ENCODE measurements at places on chromosomes 6 and 20.

GRCh38 chr6:168084465-168085160 is 5.6 kb upstream of the FRMD1 start:
- DNase-seq, result no peak

GRCh38 chr20:62178316-62179161 is 4.3 kb upstream of the MTG2 start:
- no peak for DNase-seq

GRCh38 chr6:72616406-72617015 is 5.4 kb upstream of the KCNQ5 start:
- peak; percentile 8 for DNase-seq

DNA sequence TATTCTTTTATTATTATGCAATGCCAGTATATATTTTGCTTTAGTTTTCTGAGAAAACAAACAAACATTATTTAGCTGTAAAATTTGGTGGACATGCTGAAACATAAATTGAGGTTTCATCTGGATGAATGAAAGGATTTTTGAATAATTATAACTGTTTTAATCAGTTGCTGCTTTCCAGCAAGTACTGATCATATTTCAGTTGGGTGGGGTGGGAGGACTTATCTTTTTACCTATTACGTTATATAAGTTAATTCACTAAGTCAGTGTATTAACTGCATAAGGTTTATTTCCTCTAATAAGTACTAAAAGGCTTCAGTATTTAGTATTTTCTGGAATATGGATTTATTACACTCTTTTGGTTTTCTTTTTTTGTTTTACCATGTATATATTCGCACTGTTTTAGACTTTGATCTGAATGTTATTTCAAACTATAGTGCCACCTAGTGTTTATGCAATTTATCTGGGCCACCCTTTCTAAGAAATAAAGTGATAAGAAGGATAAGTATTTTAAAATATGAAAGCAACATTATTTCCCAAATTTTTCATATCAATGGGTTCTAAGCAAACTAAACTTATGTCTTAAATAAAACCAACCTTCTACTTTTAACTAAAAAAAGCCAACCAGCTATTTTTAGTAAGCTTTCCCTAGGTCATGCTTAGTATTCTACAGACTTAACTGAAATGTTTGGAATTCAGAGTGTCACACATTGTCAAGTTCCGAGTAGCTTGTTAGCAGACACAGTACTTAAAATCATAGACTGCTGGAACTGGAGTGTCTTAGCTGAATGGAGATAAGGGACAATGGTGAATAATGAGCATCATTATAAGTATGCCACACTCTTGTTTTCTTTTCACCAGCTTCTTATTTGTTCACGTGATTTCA is 105.4 kb upstream of the MCHR2 start:
- peak; percentile 24 for DNase-seq

DNA sequence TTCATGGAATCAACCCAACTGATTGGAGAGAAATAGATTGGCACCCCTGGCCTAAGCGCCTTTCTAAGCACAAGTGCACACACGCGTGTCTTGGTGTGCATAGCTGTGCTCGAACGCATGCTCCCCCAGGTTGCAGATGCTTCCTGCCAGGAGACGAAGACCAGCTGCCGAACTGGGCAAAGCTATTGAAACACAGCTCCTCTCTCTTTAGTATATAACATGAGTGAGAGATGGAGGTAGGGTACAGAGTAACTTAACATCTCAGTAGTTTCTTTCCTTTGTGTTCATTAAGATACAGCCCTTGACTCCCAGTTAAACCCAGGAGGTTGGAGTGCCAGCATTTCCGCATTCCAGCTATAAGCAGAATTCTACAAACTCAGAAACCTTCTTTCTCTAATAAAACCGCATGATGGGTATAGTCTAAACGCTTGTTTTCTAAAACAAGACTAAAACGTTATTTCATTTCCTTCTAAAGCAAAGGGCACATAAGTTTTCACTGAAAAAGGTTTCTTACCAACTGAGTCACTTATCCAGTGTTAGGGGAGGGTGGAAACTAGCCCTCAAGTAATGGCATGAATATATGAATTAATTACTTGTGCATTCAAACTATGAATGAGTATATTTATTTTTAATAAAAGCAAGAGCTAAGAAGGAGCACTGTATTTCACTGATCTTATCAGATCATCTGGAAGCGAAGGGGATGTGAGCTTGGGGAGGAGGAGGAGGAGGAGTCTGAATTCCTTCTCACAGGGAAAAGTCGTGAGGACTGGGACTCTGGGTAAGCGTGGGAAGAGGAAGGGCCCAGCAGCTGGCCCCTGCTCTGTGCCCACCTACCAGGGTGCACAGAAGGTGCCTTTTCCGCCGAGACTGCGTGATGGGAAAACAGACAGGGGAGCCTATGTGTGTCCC is 179.2 kb downstream of the TMEM242 start:
- DNase-seq, result no peak

Measured in NCI-H345 (cell line).